ENCODE measurements at places on chromosomes 5 and 9.

DNA sequence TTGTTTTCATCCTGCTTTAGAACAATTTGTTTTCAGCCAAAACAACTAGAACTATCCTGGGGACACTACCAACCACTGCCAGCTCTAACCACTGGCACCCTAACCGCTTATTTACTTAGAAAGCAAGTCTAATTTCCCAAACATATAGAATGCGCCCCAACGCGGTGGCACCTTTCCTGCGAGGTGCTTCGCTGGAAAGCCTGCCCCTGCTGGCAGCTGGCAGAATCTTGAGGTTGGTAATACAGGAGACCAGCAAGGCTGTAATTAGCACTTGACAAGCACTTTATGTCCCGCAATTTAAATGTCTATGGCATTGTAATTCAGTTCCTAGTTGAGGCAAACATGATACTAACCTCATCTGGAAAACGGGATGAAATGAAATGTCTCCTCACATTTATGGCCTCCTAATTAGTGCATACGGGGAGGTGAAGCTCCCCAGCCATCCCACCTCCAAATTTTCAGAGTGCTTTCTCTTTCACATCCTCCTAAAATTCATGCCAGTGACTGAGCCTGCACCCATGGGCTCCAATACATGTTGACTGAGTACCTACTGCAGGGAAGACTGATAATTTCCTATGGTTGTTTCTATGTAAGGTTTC, 30.4 kb downstream of the GABBR2 start:
- DNase-seq, result peak; percentile 35

DNA sequence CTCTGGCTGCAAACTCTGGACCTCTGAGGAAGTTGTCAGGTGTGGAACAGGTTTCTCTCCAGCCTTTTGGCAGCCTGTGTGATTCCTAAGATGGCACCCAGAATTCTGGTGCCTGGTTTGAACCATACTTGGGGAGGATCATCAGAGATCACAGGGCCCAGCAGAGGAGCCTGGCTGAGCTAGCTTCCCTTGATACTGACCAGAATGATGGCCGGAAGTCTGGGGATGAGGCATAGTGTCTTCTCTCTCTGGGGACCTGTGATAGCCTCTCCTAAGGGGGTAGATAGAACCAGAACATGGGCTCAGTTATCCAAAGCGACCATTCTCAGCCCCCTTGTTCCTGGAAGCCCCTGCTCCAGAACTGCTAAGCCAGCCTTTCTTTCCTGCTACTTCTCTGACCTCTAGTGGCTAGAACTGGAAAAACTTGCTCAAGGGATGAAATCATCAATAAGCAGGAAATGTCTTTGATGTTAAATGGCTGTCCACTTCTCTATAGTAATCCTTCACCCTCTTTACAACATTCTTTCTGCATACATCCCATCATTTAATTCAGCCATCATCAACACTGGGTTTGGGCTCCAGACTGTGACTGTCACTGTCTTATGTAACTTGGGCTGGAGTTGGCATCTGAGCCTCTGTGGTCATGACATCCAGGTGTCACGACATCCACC, 55.1 kb downstream of the C9orf152 start:
- DNase-seq, result peak; percentile 31

- no peak for DNase-seq
Observed at GRCh38 chr5:1501372-1502045, 22.3 kb downstream of the LPCAT1 start.

GRCh38 chr5:66862020-66862419, 265.8 kb downstream of the MAST4 start:
- DNase-seq, result no peak

GRCh38 chr5:139272471-139273321, 20.8 kb upstream of the MATR3 start:
- peak; percentile 67 for DNase-seq

DNA sequence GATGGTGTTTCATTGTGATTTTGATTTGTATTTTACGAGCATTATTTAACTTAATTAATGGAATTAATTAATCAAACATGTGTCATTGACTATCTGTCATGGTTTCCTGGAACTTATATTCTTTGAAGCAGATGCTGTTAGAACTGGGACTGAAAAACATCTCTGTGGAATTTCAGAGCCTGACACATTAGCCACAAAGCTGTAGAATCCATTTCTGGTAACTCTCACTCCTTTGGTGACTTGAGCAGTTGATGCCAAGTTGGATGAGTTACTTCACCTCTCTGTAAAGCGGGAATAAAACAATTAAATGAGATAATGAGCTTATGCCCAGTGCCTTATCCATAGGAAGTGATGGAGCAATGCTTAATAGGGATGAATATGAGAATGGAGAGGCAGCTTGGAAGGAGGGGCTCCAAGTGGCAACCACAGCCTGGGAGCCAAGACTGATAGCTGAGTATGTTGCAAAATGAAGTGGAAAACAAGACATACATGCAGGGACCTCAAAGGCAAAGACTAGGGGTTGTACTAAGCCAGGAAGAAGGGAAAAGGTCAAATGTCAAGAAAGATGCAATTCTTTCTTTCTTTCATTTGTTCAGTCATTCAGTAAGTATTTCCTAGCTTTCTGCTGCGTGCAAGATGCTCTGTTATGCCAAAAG, 23.1 kb upstream of the ADRA1B start:
- no peak for DNase-seq

Measured in activated CD8-positive, alpha-beta T cell treated with anti-CD3 and anti-CD28 coated beads for 36 hours (primary cell).